ENCODE measurements at places on chromosomes 16 and 17.
A peak's percentile ranks its signal among the peaks of the same experiment; 100 is the strongest.

GRCh38 chr17:60369727-60370126, 22.2 kb downstream of the USP32 start:
- DNase-seq = no peak

DNA sequence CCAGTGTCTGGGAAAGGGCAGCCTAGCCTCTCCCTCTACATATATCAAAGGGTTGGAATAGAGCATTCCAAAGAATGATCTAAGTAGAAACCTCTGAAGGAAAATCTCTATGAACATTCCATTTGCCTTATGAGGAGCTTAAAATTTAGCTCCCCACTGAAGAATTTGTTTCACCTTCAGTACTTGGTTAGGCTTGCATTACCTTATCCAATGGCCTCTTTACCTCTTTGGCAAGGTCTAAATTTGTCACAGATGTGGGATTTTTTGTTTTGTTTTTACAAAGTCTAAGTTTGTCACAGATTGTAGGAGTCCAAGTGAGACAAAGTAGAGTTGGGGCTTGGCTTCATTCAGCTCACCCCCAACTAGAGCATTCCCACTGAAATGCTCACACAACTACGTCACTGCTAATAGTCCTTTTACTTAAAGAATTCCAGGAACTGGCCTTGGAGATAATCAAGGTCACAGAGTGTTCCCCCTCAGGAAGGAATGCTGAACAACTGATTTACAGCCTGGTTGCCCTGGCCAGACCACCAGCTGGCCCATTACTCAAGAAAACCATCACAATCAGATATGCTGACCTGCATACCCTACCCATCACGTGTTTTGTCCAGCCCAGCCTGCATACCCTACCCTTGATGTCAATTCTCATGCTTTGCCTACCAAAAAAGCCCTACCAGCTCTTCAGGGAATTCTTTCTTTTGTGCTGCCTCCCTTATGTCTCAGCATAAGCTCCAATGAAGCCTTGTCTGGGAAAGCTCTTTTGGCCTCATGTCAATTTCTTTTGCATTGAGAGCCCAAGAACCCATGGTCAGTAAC, 26.5 kb upstream of the PPM1D start:
- DNase-seq = peak; percentile 89

GRCh38 chr17:10290041-10290440, 82.8 kb downstream of the MYH13 start:
- peak; percentile 27 for DNase-seq

GRCh38 chr17:72396121-72396520, 275.3 kb downstream of the SOX9 start:
- DNase-seq = no peak

DNA sequence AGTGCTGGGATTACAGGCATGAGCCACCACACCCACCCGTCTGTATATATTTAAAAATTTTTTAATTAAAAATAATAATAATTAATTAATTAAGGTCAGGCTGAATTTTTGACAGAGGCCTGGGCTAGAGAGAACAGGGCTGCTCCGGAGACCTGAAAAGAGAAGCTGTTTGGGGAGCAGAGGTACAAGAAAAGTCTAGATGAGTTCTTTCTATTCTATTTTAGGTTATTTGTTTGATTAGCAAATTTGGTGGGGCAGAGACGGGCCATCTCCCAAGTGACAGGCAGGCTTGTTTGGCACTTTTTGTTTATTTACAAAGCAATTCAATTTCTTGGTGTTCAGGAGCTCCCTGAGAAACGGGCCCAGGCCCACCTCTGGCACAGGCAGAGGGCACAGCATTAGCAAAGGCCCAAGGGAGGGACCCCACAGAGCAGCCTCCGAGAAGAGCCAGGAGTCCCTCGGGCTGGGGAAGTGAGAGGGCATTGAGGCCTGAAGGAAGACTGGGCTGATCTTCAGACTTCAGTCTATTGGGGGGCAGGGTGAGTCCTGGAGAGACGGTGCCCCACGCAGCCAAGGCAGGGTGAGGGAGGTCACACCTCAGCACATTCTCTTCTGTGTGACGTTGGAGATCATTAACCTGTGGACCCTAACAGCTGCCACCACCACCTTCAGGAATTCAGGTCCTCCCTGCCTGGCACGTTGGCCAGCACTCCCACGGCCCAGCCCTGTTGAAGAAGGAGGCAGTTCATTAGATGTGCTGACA, 10.8 kb upstream of the RIPOR1 start:
- no peak for DNase-seq

DNA sequence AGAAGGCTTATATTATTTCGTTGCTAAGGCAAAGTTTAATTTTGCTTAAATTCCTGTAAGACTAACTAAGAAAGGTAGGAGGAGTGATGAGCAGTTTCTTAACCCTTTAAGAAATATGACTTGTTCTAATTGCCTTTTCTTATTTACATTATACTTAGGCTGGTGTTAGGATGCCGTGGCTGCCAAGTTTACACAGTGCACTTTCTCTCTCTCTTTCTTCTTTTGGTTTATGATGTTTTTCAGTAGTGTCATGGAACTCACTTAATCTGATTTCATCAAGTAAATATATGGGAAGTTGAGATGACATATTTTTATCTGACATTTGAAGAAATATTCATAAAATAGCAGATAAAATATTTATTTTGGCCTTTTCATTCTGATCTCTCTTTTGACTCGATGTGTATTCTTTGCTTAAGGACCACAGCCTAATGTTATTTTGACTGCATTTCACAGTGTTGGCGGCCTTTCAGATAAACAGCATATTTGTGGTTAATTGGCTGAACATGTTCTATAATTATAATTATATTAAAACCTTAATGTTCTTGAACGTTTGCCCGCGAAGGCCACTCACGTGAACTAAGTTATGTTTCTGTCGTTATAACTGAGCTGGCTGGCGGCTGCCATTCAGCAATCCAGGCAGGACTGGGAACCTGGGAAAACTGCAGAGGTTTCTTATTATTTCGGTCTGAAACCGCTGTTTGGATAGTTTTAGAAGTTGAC, 191.6 kb downstream of the WWOX start:
- DNase-seq = no peak
